CD4-positive, alpha-beta memory T cell (primary cell): ENCODE measurements at places on chromosomes 11 and 22. TPM values are rescaled to one million over a fixed set of nuclear protein-coding genes. Genes with fewer than 3 reads are reported as not detected.

DNA sequence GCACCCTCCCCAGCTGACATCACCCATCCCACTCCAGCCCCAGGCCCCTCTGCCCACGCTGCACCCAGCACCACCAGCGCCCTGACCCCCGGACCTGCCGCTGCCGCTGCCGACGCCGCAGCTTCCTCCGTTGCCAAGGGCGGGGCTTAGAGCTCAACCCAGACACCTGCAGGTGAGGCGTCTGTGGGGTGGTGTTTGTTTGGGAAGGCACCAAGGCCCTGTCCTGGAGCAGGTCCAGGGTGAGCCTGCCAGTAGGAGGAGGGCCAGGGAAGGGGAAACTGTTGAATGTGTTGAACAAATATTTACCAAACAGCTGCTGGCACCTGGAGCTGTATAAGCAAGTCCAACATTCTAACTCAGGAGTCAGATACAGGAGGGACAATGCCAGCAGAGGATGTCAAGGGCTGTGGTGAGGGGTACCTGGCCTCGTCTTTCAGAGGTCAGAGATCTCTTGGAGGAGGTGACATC, 3.1 kb downstream of the VEGFB start:
- no peak overlapping the region for H3K27ac ChIP-seq
- peaks cover 39% of the 10 kb centered on the region for H3K4me1 ChIP-seq
- no peak overlapping the region for H3K4me3 ChIP-seq
- no peak for DNase-seq
- H3K36me3 ChIP-seq = peaks cover 7% of the 10 kb centered on the region
- H3K27me3 ChIP-seq = no peaks in the 10 kb centered on the region

DNA sequence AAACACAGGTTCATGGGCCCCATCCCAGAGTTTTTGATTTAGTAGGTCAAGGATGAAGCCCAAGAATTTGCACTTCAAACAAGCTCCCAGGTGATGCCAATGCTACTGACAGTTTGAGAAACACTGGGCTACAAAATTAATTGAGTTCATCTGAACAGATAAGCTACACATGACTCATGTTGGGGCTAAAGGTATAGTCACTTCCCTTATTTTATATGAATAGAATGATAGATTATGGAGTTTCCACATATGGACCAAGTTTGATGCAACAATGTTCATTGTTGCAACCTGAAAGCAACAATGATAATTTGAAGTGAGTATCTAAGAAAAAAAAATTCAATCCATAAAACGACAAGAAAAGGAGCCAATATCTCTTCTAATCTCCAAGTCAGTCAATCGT, 54.9 kb downstream of the SOX6 start:
- H3K27ac ChIP-seq = no peak overlapping the region
- no peak overlapping the region for H3K4me3 ChIP-seq
- no peaks in the 10 kb centered on the region for H3K27me3 ChIP-seq
- DNase-seq = no peak
- H3K36me3 ChIP-seq = no peaks in the 10 kb centered on the region

MAP6 gene
- total RNA-seq = not detected

RASL10A gene
- 0.36 TPM for total RNA-seq

DNA sequence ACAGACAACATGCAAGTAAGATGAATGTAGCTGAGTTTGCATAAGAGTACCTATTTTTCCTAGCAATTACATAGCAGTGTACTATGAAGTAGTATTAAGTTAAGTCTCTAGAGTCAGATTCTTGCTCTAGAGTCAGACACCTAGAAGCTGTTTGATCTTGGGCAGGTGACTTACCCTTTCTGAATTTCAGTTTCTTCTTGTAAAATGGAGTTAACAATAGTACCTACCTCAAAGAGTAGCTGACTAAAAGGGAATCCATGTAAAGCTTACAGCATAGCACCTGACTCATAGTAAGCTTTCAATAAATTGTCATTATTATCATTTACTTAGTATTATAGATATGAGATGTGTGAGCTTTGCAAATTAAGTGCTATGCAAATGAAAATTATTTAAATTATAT, 47.8 kb upstream of the PTPRJ start:
- H3K4me3 ChIP-seq = no peak overlapping the region
- H3K27ac ChIP-seq = no peak overlapping the region
- DNase-seq = no peak
- peaks cover 10% of the 10 kb centered on the region for H3K4me1 ChIP-seq
- no peaks in the 10 kb centered on the region for H3K36me3 ChIP-seq

DNA sequence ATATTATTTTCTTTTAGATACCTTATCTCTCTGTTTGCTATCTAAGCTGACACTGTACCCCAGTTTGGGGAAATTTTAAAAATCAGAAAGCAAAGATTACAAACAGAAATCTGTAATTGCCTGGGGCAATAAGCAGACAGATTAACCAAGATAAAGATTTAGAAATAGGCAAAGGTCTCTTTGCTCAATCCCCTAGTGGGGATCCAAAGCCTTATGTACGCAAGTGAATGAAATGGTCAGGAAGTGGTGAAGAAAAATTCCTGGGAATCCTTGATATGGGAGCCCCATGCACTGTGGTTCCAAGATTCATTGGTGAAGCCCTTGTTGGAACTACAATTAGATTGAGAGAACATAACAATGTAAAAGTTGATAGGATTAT, 139.5 kb upstream of the GUCY1A2 start:
- no peaks in the 10 kb centered on the region for H3K27me3 ChIP-seq
- no peak for DNase-seq
- H3K27ac ChIP-seq = no peak overlapping the region
- H3K4me3 ChIP-seq = no peak overlapping the region
- no peaks in the 10 kb centered on the region for H3K36me3 ChIP-seq

GRCh38 chr22:43553451-43554258, 141.8 kb downstream of the MPPED1 start:
- no peak for DNase-seq
- no peaks in the 10 kb centered on the region for H3K36me3 ChIP-seq
- no peak overlapping the region for H3K4me3 ChIP-seq

IGLL1 gene
- total RNA-seq = not detected

DNA sequence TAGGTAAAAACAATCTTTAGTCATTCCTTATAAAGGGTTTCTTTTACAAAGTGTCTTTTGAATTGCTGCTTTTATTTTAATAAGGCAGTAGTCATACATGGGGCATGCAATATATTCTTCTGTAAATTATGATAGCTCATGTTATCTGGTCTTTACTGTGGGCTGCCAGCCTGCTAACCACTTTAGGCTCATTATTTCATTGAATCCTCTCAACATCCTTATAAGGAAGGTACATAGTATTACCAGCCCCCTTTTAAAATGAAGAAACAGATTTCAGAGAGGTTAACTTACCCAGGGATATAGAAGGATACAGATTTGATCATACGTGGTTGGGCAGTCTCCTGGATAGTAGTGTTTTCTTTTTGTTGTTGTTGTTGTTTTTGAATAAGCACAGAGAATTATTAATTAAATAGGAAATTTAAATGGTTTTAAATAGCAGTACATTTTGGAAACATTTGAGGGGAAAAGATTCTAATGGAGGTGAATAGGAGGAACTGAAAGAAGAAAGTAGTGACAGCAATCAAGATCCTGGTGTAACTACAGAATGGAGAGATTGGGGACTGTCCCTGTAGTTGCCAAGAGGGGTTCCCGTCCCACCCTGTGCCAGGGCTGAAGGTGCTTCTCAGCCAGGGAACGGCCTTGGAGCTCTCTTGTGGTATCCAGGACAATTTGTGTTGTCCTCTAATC, 21.0 kb downstream of the SPECC1L start:
- no peak for DNase-seq
- peaks cover 8% of the 10 kb centered on the region for H3K4me1 ChIP-seq
- no peaks in the 10 kb centered on the region for H3K27me3 ChIP-seq
- no peak overlapping the region for H3K4me3 ChIP-seq
- H3K27ac ChIP-seq = no peak overlapping the region

RIBC2 gene
- not detected for total RNA-seq

MYOD1 gene
- not detected for total RNA-seq

DNA sequence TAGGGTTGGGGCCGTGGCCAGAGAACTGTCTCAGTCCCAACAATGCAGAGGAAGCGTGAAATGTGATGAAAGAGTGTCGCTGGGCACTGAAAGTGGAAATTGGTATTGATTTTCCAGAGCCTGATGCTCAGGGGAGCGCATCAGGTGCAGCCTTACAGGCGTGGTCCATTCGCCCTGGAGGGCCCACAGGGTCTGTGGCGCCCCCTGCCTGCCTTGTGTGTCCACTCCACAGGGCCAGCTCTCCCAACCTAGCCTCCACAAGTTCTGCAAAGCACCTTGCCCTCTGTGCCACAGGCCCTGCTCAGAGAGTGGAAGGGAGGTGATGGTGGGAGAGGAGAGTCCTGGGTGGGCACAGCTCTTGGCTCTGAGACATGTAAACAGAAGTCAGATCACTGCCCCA, 54.9 kb upstream of the LMO1 start:
- H3K36me3 ChIP-seq = no peaks in the 10 kb centered on the region
- DNase-seq = no peak
- no peak overlapping the region for H3K27ac ChIP-seq
- no peaks in the 10 kb centered on the region for H3K27me3 ChIP-seq
- H3K4me1 ChIP-seq = no peaks in the 10 kb centered on the region

DHCR7 gene
- total RNA-seq = 16.2 TPM
